ENCODE measurements at places on chromosomes 2 and 18.
A peak's percentile ranks its signal among the peaks of the same experiment; 100 is the strongest.

DNA sequence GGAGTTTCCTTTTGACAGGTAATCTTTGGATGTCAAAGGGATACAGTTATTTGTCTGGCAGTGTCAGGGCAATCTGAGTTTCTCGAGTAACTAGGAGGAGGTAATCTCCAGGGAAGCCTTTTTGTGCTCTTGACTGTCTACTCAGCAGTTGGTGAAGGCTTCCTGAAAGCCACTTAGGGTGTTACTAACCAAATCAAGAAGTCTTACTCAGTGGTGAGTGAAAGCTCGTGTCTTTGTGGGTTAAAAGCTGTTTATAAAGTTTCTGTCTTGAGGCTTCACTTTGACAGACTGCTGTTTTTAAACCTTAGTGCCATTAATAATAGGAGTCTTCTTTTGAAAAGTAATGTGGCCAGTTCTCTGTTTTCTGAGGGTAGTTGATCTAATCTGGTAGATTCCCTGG is 1.7 kb downstream of the THSD7B start:
- DNase-seq, result no peak

DNA sequence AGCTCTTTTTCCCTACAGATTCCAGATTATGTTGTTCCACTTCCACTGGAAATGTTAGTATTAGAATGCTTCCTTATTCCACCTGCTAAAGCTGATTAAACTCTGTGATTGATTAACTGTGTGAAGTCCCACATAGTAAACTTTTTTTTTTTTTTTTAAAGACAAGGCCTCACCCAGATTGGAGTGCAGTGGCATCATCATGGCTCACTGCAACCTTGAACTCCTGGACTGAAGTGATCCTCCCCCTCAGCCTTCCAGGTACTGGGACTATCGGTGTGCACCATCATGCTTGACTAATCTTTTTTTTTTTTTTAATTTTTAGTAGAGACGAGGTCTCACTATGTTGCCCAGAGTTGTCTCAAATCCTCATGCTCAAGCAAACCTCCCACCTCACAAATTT is 108.5 kb upstream of the RBMS1 start:
- DNase-seq, result no peak

DNA sequence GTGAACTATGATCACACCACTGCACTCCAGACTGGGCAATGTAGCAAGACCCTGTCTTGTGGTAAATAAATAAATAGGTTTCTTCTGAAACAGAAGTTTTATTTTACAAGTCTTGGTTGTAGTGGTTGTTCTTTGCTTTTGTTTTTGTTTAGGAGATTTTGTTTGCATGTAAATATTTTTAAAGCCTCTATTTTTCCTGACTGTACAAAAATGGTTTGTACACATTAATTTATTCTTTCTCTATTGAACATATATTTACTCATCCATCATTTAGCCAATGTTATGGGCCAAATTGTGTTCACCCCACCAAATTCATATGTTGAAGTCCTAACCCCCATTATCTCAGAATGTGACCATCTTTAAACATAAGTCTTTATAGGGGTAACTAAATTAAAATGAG is 580.1 kb downstream of the EPHA4 start:
- DNase-seq, result no peak

DNA sequence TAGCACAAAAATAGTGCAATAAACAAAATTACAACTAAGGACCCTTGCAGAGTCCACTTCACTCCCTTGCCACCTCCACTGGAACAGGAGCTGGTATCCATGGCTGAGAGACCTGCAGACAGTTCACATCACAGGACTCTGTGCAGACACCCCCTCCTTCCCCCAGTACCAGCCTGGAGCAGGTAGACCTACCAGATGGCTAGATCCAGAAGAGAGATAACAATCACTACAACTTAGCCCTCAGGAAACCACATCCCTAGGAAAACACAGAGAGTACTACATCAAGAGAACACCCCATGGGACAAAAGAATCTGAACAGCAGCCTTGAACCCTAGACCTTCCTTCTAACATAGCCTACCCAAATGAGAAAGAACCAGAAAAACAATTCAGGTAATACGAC is 49.8 kb downstream of the FBXO15 start:
- no peak for DNase-seq

DNA sequence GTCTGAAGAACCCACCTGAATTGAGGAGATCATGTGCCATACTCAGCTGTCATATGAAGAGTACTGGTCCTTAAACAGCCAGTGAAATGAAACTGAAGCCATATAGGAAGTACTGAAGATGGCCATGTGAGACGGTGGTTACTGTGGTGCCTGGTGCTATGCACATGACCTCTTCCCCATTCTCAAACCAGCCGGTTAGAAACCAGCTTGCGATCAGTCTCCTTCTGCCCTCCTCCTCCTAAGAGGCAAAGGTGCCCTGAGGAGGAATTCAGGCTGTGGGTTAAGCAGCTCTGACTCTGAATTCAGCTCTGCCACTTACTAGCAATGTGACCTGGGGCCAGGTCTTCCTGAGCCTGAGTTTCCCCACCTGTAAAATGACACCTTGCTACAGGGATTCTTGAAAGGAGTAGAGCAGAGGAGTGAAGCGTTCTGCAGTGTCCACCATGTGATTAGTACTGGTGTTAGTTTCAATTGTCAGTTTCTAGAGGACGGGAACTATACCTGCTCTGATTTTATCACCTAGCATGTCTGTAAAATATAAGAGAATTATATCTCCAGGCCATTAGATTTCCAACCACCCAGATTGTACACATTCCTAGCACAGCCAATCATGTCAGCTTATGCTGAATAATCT is 5.1 kb downstream of the FECH start:
- no peak for DNase-seq

DNA sequence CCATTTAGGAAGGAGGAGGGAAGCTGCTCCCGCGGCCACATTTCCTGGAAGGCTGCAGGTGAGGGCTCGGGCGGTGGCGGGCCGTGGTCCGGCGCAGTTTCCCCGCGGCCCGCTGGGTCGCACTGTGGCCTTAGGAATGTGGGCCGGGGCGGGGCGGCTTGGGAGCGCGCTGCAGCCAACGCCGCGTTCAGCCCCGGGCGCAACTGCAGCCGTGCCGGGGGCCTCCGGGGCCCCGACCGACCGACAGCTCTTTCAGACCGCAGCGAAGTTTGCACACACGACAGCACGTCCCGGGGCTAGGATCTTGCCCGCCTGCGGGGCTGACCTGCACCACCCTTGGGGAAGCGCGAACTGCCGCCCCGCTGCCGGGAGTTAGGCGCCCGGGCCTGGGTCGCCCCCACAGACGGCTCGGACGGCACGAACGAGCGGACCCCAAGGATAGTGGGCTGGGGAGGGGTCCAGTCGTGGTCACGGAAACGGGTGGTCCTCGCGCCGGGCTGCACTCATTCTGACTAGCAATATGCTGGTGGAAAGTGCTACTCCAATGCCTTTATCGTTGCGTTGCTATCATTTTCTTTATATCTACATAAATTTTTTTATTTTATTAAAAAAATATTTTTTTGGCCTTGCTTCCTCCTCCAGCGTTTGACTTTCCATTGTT is 69.9 kb upstream of the DLX2 start:
- DNase-seq, result peak; percentile 60

- DNase-seq, result no peak
Measured at GRCh38 chr2:41725901-41726300, 321.9 kb upstream of the PKDCC start.

DNA sequence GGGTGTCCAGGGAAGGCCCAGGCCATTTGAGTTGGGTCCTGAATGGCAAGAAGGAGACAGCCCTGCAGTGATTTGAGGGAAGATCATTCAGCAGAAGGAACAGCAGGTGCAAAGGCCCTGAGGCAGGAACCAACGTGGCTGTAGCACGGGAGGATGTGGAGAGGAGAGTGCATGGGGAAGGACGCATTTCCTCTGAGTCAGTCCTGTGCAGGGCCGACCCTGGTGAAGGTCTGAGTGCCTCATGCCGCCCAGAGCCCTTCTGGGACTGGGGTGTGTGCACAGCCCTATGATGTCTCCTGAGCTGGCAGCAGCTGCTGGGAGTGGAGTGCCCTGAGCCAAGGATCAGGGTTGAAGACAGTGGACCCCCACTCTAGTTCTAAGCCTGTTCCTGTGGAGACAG is 17.9 kb upstream of the ARHGEF4 start:
- DNase-seq, result no peak

DNA sequence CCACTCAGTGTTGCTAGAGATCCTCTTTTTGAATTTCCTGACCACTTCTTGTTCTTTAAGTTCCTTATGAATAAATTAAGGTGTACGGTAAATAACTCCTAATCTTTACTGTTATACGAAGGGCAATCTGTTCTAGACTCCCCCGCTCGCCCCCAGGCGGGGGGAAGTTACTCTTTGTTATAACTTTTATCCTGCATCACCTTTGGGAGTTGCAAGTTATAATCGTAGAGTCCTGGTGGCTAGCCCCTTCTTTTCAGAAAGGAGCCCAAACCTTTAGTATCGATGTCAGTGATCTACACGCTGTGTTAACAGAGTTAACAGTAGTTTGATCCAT is 652 bp downstream of the GCA start:
- DNase-seq, result no peak

DNA sequence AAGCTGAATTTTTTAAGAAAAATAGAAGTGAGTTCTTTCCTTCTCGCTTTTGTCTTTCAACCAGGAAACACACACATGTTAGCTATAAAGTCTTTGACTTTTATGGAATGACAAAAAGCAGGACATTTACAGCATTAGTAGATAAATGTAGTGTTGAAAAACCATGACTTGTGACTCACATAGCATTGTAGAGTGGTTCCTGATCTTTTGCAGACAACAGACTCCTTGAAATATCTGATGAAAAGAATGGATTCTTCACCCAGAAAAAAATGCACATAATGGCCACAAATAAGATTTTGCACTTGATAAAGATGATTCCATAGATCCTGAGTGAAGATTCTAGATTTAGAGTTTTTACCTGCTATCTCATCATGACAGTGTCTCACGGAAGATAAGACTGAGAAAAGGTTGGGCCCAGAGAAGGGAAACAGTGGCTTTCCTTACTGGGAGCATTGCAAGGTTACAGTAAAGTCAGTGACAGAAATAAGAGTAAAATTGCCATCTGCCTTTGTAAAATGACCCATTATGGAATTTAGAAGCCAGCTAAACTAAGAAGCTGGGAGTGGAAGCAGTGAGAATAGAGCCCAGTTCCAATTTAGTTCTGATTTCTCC is 14.0 kb downstream of the SMARCAL1 start:
- DNase-seq, result peak; percentile 46

GRCh38 chr2:132671151-132671835 is 1.3 kb upstream of the LYPD1 start:
- DNase-seq, result peak; percentile 79

DNA sequence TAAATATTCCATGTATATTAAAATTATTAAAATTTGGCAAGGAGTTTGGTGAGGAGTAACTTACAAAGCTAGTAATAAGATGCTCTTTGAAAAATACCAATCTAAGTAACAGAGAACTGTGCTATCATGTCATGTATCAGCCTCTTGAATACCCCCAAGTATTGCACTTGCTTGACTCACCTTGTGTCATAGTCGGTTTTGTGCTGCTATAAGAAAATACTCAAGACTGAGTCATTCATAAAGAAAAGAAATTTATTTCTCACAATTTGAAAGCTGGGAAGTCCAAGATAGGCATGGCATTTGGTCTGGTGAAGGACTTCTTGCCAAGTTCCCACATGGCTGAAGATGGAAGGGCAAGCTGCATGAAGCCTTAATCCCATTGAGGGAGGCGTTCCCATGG is 179.2 kb downstream of the MEMO1 start:
- DNase-seq, result no peak

GRCh38 chr2:120983344-120983743 is 247.7 kb downstream of the GLI2 start:
- DNase-seq, result no peak

DNA sequence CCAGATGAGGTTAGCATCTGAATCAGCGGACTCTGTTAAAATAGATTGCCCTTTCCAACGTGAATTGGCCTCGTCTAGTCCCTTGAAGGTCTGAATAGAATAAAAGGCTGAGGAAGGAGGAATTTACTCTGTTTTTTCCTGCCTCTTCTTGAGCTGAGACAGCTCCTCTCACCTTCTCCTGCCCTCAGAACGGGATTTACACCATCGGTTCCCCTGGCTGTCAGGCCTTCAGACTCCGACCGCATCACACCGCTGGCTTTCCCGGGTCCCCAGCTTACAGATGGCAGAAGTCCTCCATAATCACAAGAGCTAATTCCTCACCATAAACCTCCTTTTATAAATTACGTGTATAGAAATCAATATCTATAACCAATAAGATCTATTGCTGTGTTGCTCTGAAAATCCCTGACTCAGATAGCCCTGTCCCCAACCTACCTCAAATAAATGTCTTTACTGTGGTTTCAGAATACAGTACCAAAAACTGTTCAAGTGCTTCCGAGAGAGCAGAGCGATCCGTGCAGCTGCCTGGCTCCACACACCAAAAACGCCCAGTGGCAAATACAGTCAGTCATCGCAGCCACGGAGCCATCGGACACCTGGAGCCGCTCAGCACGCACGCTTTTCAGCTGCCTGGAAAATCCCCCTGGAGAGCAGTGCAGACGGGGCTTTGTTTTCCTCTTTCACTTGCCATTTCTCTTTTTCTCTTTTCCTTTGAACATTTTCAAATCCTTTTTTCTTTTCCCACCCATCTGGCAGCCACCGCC is 196.9 kb downstream of the NRP2 start:
- no peak for DNase-seq

DNA sequence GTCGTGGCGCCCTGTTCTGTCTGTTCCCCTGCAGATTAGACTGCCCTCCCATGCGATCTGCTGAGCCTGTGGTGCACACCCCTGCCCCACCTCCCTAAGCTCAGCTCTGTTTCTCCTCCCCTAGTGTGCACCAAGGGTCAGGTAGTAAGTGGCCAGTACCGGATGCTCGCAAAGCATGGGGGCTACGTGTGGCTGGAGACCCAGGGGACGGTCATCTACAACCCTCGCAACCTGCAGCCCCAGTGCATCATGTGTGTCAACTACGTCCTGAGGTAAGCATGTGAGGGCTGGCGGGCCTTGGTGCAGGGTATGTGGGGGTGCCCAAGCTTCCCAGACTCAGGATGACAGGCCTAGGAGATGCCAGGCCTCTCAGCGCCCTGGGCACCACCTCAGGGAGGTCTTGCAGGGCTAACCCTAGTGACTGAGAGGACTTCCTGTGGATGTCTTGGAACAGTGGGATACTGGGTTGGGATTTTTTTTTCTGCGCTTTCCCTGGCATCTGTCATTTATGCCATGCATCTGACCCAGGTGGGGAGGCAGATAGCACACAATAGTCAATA is 78.4 kb downstream of the EPAS1 start:
- no peak for DNase-seq

DNA sequence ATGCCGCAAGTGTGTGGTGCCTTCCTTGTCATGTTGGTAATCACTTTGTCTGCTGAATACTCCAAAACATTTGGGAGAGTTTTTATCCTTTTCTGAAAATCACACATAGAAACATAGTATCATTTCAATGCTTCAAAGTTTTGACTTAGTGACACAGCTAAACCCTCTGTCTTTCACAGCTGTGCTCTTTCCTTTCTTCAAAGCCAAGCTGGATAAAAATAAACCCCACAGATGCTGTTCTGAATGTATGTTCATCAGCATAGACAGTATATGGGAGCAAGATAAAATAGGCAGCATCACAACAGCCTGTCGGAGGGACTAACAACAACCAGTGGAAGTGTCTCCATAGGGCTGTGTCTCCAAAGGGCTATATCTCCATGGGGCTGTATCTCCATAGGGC is 331.3 kb upstream of the DCC start:
- no peak for DNase-seq

GRCh38 chr2:241034490-241035141 is 36.2 kb downstream of the SNED1 start:
- DNase-seq, result no peak

Measured in fibroblast of skin of scalp (primary cell).